Suppressor macrophage treated with lipopolysaccharide for 1 hour (primary cell): ENCODE measurements at places on chromosomes 12 and 14.

DNA sequence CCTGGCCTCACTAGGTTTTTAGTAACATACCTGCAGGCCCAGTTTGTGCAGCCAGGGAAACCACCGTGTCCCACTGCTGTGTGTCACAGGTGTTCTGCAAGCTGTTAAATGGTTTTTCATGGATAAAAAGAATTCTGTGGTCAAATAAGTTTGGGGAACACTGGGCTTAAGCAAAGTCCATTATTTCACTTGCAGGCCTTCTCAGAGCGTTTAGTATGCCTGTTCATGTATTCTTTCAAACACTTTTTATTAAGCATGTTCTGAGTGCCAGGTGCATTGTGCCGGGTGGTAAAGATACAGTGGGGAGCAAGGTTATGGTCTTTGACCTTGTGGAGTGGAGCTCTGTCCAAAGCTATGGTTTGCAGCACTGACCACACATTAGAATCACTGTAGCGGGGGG lies 7.4 kb downstream of the RNFT2 start:
- no peak for DNase-seq

- no peak for DNase-seq
Measured at GRCh38 chr12:60394665-60395064, 798.8 kb downstream of the SLC16A7 start.

DNA sequence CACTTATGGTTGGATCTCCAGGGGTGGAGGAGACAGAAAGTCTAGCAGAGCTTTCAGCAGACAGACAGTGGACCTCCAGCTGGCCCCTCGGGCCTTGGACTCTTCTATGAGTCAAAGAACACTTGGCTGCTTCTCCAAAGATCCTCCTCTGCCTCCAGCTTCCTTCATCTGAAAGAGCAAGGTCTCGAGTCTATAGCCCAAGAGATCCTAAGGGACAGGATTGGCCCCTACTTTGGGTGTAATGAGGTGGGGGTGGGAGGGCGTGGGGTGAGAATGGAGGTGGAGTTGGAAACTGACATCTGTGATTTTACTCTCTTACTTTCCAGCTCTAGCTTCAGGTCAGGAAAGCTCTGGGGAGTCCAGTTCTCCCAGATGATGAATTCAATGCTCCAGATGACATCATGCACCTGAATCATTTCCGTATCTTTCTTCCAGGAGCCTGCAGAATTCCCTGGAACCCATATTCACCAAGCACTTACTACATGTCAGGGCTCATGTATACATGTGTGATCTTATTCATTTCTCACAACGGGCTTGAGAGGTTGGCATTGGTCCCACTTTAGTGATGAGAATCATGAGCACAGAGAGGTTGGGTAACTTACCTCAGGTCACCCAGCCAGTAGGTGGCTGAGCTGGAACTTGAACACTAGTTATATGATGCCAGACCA lies 10.2 kb upstream of the PGF start:
- DNase-seq = no peak

DNA sequence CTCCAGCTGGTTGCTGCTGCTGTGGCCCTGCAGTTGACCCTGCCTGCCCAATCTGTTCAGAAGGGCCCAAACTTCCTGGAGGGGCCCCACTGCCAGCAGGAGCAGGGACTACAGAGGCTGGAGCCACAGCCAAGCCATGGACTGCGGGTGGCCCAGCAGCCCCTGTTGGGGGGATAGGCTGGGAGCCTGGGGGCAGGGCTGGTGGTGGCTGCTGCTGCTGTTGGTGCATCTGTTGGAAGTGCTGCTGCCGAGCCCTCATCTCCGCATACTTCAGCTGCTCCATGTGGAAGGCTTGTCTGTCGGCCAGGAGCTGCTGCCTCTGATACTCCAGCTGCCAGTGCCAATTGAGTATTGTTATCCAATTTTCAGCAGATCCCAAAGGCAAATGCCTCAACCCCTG lies 7.2 kb downstream of the MYL6 start:
- no peak for DNase-seq

GRCh38 chr12:50325890-50326391 lies 42.6 kb upstream of the LIMA1 start:
- DNase-seq = no peak
